ENCODE measurements at places on chromosomes 16 and 17.

DNA sequence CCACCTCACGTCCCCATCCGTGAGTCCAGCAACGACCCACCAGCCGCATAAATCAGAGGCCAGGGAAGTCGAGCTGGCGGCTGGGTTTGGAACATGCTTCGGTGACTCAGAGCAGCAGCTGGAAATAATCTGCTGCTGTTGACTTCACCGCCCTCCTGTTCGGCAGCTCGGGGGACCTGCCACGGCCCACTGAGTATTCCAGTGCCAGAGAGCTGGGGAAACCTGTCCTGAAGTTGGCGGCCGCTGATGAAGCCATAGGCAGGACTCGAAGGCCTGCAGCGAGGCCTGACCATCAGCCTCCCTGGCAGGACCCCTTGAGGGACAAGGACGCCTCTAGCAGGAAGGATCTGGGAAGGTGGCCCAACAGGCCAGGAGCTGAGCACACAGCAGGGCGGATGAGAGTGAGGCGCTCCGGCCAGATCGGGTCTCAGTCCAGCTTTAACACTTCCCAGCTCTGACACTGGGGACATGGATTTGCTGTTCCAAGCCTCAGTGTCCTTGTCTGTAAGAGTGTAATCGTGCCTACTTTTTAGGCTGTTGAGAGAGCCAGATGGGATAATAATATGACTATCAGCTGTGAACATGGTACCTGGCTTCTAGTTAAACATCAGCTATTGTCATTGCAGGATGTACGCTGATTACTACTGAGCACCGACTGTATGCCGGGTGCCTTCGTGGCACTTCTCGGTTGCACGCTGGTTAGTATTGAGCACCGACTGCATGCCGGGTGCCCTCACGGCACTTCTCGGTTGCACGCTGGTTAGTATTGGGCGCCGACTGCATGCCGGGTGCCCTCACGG lies 50.4 kb upstream of the CIBAR2 start:
- no peak for DNase-seq

- no peak for DNase-seq
Observed at GRCh38 chr17:77476931-77477805, 336.4 kb downstream of the SEC14L1 start.

DNA sequence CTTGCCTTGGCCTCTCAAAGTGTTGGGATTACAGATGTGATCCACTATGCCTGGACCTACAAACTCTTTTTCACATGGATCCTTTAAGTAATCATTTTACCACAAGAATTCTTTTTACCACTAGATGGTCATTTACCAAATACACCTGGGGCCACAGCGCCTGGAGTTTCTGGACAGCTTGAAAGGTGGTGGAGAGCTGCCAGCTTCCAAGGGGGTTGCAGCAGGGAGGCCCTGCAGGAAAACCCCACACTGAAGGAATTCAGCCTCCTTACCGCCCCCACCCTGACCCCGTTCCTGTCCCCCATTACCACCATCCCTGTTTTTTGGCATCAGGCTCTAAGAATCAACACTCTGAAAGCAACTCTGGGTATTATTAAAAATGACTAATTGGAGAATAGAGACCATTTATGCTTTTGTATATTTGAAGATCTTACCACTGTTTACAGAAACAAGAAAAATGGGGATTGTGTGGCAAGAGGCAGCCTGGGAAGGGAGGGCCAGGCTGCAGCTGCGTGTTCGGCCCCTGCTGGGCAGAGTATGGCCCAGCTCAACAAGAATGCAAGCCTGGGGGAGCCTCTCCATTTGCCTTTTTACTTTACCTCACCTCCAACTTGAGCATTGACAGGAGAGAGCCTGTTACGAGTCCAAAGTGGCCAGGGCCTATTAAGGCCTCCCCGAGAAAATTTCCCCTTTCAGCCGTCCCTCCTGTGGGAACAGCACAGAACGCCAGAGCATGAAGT lies 209.9 kb downstream of the ZFHX3 start:
- DNase-seq, result no peak

DNA sequence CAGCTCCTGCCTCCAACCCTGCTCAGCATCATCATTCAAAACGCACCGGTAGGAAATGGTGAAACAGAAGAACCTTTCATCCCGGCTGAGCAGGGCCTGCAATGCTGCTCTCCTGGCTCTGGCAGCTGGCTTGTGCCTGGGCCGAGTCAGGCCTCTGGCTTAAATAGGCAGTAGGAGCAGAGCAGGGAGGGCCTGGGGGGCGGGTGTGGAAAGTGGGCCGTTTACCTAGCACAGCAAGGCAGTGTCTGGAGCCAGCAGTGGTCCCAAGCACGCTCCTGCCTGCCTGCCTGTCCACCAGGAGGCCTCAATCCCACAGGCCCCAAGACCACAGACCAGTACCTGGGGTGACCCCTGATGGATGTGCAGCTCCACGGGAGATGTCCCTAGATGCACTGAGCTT lies 59.3 kb downstream of the SMPD3 start:
- no peak for DNase-seq

- no peak for DNase-seq
Observed at GRCh38 chr17:72617557-72617956, 474.9 kb downstream of the SLC39A11 start.

DNA sequence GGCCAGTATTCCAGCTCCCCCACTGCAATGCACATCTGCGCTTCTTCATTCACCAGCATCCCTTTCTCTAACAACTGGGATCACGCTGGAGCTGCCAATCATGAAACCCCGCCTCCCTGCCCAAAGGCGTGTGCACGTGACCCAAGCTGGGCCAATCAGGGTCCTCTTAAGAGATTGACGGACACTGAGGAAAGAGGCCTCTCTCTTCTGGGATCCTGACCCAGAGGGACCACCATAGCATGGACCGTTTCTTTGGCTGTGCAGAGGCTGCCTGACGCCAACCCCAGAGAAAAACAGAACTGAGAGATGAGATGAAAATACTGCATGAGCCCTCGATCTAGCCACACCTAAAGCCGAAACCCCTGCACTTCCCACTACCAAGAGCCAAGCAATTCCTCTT lies 32.0 kb downstream of the COTL1 start:
- DNase-seq, result no peak

GRCh38 chr17:18226284-18226945 lies 980 bp downstream of the LLGL1 start:
- DNase-seq, result no peak

GRCh38 chr16:82738699-82739098 lies 111.9 kb downstream of the CDH13 start:
- DNase-seq, result no peak

DNA sequence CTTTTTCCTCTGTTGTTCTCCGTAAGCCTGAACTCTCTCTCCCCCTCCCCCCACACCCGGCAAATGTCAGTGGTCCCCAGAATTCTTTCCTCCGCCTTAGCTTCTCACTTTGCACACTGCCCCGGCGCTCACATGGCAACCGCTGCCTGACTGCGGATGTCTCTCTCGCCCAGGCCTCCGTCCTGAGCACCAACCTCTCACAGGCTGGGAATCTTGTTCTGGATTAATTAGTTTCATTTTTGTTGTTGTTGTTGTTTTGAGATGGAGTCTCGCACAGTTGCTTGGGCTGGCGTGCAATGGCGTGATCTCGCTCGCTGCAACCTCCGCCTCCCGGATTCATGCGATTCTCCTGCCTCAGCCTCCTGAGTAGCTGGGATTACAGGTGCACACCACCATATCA lies 16.7 kb downstream of the C17orf100 start:
- DNase-seq, result no peak

DNA sequence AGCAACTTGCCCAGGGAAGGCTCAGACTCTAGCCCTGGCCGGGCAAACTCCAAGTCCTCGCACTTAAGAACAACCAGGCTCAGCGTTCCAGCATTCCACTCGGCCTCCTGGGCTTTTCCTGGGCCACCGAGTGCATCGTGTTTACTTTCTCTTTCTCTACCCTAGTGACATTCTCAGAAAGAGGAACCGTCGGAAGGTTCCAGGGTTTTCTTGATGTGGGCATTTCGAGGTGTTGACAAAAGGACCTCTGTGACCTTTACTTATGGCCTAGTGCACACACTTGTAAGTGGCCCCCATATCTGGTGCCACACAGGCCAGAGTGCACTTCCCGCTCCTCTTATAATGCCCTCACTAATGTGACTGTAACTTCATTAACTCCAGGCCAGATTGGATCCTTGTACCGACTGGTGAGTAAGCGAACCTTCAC lies 3.1 kb upstream of the BANP start:
- DNase-seq, result no peak

DNA sequence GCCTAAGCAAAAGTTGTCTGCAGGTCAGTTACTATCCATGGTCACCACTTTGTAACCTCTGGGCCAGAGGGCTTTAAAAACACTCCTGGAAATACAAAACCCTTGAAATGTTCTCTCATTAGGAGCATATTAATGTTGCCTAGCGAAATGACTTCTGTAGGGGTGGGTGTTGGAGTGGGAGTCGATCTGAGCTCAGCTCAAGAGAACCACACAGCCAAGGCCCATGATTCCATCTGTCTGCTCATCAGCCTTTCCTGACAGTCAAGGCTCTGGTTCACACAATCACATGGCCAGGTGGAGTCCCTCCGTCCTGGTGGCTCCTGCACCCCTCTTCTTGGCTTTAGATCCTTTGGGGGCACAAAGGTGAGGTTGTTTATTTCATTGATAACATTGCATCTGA lies 26.7 kb downstream of the RCVRN start:
- no peak for DNase-seq
